Activated CD4-positive, alpha-beta T cell treated with anti-CD3 and anti-CD28 coated beads, Interleukin-2, amount 50 U/mL, for 24 hours (primary cell): ENCODE measurements at places on chromosomes 6 and 20.

DNA sequence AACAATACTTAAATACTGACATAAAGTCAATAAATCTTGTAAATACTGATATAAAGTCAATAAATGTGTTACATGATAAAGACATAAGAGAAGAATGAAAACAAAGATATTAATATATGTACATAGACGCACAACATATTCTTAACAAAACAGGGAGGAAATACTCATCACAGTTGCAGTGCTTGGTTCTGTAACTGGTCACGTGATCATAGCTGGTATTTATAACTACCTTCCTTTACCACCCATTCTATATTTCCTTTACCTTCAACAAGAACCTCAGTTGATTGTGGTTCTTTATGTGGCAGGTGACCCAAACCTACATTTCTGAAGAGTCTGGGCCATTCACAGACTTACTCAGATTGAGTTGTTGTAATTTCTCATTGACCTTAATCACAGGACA lies 131.6 kb downstream of the SGK1 start:
- no peak for DNase-seq

- DNase-seq, result no peak
These were observed 471.7 kb downstream of the CDKAL1 start for GRCh38 chr6:21005816-21006570.

DNA sequence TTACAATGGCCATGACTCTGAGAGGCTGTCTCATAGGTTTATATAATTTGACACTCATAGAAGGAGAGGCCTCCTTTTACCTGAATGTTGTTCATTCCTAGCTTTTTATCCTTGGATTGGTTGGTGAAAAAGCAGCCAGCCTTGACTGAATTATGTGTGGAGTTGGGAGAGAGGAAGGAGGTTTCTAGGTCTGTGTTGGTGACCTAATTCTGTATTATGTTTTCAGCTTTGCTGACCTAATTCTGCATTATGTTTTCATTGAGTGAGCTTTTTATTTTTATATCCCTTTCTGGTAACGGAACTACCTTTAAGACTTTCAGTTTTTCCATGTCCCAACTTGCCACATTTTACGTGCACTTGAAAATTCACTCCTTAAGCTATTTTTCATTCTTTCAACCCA lies 59.1 kb upstream of the RNF144B start:
- DNase-seq, result no peak

GRCh38 chr20:3092611-3093379 lies 8.3 kb upstream of the AVP start:
- DNase-seq, result no peak

- DNase-seq, result no peak
These were observed 63.1 kb upstream of the PHACTR1 start for GRCh38 chr6:12653486-12653885.

GRCh38 chr6:111914617-111915016 lies 41.4 kb upstream of the FYN start:
- DNase-seq, result no peak

DNA sequence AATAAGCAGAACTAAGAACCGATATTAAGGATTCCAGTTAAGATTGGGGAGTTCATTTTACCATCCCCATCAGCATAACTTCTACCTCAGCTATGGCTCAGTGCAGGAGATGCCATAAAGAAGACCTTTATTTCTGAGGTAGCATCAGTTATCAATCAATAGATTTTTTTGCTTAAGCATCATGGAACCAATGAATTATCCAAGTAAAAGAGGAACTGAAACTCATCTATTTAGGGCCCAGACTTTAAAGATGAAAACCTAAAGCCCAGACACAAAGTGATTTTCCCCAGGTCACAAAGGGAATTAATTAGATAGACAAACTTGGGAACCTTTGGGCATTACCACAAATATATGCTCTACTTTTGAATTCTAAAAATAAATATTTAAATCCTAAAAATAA lies 59.2 kb upstream of the TINAG start:
- no peak for DNase-seq

DNA sequence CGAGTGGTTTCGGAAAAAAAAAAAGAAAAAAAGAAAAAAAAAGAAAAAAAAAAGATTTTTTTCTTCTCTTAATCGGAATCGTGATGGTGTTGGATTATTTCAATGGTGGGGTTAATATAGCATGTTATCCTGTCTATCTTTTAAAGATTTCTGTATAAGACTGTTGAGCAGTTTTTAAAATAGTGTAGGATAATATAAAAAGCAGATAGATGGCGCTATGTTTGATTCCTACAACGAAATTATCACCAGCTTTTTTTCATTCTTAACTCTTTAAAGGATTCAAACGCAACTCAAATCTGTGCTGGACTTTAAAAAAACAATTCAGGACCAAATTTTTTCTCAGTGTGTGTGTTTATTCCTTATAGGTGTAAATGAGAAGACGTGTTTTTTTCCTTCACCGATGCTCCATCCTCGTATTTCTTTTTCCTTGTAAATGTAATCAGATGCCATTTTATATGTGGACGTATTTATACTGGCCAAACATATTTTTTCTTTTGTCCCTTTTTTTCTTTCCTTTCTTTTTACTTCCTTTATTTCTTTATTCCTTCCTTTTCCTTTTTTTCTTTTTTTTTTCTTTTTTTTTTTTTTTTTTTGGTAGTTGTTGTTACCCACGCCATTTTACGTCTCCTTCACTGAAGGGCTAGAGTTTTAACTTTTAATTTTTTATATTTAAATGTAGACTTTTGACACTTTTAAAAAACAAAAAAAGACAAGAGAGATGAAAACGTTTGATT lies 3.6 kb downstream of the SOX4 start:
- DNase-seq, result no peak

DNA sequence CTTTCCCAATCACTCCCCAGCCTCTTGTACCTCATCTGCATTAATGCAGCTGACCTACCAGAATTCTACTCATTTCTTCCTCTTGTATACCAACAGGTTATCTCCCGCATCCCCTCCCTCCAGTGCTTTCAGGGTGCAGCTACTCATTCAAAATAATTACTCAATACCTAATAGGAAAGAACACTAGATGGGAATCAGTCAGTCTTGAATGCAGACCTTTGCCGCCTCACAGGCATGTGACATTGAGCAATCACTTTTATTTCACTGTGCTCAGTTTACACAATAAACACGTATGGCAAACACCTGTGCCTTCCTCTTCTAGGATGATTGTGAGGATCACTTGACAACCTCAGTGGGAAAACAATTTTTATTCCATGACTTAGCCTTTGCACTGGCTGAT lies 13.3 kb downstream of the ZSCAN31 start:
- DNase-seq, result no peak

GRCh38 chr6:20943040-20943627 lies 408.9 kb downstream of the CDKAL1 start:
- DNase-seq, result no peak

- no peak for DNase-seq
These were observed 161.0 kb downstream of the ASCC3 start for GRCh38 chr6:100719883-100720682.

- DNase-seq, result no peak
These were observed 109.9 kb downstream of the IPCEF1 start for GRCh38 chr6:154246723-154247118.

DNA sequence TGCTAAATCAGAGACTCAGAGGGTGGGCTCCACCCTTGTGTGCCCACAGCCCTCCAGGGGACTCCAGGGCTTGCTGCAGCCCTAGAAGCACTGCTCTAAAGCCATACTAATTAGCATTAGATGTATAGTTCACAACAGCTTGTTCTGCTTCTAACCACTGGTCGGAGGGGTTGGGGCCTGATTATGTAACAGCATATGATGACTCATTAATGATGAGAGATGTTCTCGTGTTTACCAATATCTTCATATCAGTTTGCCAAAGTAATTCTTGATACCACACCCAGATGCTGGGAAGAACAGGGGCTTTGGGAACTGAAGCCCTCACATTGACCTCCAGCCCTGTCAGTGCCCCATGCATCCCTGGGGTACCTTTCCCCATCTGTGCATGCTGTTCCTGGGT lies 104.1 kb upstream of the FOXA2 start:
- no peak for DNase-seq

DNA sequence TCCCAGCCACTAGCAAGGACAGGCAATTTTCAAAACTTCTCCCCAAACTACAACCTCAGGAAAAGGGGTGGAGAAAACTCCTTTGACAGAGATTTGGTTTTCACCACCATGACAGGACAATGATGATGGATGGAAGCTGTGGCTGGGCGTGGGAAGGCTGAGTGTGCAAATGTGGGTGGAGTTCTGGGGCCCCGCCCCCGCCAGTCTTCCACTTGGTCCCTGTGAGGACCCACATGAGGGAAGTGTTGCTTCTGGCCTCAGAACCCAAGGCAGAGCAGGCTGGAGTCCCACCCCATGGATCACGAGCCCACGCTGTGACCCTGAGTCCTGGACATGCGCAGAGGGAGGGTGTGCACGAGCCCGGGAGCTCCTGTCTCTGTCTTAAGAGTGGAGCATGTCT lies 21.5 kb upstream of the MRGBP start:
- DNase-seq, result no peak

DNA sequence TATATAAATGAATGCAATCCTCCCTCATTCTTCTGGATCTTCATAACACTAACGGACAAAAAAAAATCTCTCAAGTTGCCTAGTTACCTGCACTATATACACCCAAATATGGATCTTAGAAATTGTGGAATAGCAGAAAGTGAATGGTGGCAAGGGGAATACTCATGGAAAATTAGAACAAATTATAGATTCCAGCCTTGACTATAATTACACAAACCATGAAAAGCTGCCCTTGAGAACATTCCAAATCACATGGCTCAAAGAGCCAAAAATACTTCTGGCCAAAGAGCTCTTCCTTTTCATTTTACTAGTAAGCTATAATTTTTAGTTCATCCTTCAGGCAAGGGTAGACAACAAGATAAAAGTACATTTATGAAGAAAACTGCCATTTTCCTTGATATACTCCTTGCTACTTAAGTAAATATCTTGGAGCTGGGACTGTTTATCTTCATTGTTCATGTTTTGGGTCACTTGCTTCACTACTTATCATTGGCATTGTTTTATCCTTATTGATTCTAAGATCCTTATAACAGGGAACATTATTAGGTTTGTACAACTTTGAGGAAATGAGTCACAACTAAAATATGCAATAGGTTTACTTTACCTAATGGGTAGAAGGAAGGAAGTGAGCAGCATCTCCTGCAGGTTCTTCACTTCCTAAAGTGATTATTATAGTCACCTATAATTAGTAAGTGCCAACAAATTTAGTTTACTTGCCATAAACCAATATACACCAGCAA lies 6.4 kb upstream of the MTRES1 start:
- no peak for DNase-seq

DNA sequence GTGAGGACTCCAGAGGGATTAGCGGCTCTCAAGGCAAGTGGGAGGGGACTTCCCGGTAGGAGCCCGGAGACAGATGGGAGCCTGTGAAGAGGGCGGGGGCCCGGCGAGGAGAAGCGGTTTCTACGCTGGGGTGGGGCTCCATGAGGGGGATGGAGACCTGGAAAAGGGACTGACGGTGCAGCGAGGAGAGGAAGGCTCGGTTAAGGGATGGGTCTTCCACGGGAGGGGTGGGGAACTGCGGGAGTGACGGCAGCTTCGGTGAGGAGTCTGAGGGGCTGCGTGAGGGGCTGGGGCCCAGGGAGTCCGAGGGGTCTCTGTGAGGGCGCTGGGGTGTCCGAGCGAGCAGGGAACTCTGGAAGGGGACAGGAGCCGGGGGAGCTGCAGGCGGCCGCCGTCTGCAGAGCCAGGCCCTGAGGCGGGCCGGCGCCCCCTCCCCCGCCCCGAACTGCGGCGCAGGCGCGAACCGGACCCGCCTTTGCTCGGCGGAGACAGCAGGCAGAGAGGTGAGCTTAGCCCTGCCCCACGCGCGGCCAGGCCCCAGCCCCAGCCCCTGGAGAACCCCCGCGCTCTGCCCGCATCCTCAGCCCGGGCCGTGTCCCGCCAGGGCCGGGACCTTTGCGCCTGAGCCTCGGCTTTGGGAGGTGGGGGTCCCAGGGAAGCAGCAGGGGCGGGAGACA lies at the start of gene NRSN2:
Gene NRSN2, plus strand, starts transcription at position 472 of the 677 bp plus-strand sequence. CDS start 2,533 bp downstream, outside the sequence.
- no peak for DNase-seq

DNA sequence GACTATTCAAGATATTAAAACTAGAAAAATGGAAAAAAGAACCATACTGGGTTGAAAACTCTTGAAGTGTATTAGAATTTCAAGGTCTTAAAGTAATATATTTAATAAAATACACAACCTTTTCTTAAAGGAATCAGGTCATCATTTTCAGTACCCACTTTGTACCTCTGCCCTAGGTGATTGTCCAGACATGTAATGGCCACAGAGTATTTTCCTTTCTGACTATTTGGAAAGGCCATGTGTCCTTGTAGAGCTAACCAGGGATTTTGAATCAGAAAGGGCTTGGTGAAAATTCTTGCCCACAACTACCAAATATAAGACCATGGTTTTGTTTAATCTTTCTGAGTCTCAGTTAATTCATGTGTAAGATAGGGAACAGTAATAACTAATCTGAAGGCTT lies 91.4 kb upstream of the MLIP start:
- DNase-seq, result no peak

- no peak for DNase-seq
These were observed 32.4 kb downstream of the OR5V1 start for GRCh38 chr6:29336269-29336668.

DNA sequence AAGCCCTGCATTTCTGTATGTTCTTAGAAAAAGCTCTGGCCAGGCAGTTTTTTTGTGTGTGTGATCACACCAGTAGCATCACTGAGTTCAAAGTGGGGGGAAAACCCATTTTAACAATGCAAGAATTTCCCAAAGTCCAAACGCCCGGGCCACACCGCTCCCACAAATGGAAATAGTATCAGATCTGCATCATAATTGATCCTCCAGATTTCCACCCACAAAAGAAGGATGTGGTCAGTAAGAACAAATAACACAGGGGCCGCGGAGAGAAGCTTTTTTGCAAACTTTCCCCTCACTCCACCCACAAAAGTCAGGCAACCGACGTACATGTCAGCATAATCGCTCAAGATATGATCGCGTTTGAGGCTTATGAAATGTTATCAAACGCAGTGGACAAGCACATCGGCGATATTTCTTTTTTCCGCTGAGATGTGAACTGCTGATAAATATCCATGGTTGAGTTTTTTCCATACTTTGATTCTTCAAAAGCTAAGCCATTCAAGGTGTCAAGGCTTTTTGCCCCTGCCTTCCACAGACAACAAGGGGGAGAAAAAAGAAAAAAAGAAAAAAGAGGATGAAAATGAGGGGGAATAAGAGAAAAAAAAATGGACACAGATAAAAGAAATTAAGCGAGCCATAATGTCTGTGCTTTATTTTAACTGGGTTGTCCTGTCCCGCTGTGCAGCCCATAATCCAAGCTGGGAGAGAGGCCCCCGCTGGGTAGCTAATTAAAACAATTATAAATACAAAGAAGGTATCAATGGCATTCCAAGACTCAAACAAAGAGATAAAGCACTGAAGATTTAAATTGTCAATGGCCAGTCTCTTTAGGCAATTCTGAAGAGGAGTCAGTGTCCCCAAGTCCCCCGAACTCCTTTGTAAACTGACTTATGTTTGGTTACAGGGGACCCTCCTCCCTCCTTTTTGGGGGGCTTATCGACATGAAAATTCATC lies 143.5 kb downstream of the ZFP64 start:
- peak; percentile 1 for DNase-seq

- DNase-seq, result no peak
These were observed 55.6 kb downstream of the KIAA0408 start for GRCh38 chr6:127403636-127404035.
